ENCODE measurements at places on chromosomes 7 and 10. TPM values are rescaled to one million over a fixed set of nuclear protein-coding genes. Genes with fewer than 3 reads are reported as not detected.

DNA sequence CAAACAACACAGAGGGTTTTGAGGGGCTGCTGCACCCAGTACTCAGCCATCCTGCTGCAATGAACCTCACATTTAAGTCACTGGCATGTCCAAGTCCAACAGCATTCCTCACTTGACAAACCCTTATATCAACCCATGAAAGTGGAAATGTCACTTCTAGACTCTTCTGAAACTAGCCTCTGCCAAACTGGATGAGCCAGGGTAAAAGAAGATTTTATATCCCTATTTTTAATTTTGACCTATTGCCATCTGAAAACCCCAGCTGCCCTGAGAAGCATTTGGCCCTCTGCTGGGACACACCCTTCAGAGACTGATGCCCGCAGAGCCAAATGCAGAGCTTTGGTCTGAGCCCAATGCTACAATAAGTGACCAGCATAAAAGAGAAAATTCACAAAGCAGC is 201.1 kb downstream of the ANK3 start:
- no peak for DNase-seq

- DNase-seq: no peak
Measured at GRCh38 chr7:38629651-38630510, 1.3 kb downstream of the AMPH start.

DNA sequence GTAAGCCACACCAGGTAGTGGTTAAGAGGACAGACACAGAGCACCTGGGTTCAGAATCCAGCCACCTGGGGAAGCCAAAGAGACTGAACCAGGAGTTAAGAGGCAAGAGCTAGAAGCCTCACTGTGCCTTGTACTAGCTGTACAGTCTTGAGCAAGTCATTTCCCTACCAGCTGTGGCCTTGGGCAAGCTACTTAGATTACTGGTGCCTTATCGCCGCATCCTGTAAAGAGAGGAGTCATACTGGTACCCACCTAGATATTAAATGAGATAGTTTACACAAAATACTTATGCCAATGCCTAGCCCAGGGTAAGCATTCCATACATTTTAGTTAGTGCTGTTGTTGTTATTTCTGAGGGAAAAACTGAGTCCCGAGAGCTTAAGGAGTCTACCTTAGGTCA is 47.7 kb downstream of the HABP2 start:
- DNase-seq: no peak

The LEP gene
- total RNA-seq: not detected

The OR9A2 gene
- total RNA-seq: not detected

The CYP3A4 gene
- total RNA-seq: not detected
